ENCODE measurements at places on chromosomes 5 and 9.

DNA sequence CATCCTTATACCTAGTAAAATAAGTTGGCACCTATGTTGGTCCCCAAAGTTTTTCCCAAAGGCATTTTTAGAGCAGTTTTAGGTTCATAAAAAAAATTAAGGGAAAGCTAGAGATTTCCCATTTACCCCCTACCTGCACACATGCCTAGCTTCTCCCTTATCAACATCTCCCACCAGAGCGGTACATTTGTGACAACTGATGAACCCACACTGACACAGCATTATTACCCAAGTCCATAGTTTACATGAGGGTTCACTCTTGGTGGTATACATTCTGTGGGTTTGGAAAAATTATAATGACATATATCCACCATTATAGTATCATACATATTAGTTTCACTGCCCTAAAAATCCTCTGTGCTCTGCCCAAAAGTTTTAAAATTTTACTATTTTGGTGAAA lies 12.0 kb downstream of the RAD1 start:
- DNase-seq: no peak

DNA sequence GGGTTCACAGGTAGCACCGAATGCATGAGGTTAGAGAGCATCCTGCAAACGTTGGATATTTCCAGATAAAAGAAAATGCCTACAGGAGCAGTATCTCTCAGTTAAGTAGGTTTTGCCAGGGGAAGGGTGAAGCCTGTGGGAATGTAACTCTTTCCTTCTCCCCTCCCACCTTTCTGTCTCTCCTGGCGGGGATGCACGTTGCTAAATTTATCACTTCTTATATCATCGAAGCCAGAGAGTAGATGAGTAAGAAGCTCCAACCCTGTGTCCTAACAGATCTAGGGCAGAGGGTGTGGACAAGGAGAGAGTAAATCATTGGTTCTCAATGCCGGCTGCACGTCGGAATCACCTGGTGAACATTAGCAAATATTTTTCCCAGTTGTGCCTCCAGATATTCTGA lies 457.5 kb downstream of the ENC1 start:
- DNase-seq: no peak

- DNase-seq: no peak
These were observed 3.0 kb upstream of the TJP2 start for GRCh38 chr9:69171049-69171448.

DNA sequence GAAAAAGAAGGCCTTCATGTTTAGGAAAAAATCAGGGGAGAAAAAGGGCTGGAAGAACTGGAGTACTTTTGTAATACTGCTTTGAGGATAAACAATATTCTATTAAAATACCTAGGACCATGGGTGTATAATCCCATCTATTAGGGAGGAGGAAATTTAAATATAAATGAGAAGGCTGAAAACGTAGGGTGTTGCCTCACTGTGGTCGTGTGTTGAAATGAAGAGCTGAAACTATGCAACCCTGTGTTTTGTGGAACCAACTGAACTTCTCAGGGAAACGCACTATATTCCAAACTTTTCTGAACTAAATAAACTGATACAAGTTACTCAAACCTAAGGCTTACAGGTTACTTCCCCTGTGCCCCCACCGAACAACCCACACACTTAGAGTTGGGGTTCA lies 4.5 kb upstream of the CNTLN start:
- no peak for DNase-seq
